ENCODE measurements at places on chromosomes 6 and 20. TPM values are rescaled to one million over a fixed set of nuclear protein-coding genes. Genes with fewer than 3 reads are reported as not detected.
A peak's percentile ranks its signal among the peaks of the same experiment; 100 is the strongest.

TREML2 gene
- total RNA-seq, result not detected

GRCh38 chr6:121573481-121573880 is 138.0 kb downstream of the GJA1 start:
- peak; percentile 33 for DNase-seq

GRCh38 chr6:22884456-22884855 is 315.1 kb downstream of the HDGFL1 start:
- no peak for DNase-seq

- DNase-seq, result no peak
Observed at GRCh38 chr6:48733581-48733980, 622.6 kb upstream of the PTCHD4 start.

PDYN gene
- not detected for total RNA-seq
